ENCODE measurements at places on chromosomes 5 and 9.

DNA sequence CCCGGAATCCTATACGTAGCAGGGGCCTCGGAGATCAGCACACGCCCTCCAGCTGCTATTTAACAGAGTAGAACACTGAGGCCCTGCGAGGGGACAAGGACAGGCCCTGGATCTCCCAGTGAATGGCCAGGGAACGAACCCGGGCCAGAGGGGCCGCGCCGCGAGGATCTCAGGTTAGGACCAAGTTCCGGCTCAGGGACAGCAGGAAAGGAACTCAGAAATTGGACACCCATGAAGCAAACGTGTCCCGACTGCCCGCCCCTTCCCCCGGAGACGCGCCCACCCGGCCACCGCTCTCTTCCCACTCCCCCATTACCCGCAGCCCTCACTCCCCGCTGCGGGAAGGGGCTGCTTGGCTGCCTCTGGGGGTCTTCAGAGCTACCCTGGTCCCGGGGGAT lies 1.0 kb upstream of the FOXE1 start:
- DNase-seq, result no peak

DNA sequence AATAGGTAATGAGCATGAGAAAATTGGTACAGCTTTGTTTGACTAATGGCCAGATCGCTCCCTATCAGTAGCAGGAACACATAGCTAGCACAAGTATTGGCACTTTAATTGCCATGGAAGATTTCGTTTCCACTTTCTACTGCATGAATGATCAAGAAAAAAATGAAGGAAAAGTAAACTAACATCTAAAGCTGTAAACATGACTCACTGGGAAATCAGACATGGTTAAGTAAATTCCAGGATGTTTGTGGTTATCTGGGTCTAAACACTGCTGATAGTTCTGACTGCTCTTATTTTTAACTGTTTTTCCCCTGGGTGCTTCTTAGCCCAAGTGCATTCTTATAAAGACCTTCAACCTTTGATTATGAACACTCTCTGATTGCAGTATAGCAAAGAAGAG lies 388.9 kb downstream of the NR2F1-AS1 start:
- DNase-seq, result no peak

GRCh38 chr5:122846051-122846550 lies 688 bp downstream of the SNX24 start:
- no peak for DNase-seq

- no peak for DNase-seq
These were observed 28.6 kb upstream of the IL13 start for GRCh38 chr5:132629230-132629944.

DNA sequence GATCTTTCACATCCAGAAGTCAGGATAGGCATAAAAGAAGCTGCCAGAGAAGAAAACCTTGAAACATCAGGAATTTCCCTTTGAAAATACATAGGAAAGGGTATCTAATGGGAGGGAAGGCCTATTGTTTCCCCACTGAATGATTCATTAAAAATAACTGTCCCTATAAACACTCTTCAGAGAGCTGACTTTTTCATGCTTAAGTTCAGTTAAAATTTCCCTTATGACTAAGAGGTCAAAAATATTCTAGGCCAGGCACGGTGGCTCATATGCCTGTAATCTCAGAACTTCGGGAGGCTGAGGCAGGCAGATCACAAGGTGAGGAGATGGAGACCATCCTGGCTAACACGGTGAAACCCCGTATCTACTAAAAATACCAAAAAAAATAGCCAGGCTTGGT lies 499.5 kb downstream of the ENC1 start:
- no peak for DNase-seq

DNA sequence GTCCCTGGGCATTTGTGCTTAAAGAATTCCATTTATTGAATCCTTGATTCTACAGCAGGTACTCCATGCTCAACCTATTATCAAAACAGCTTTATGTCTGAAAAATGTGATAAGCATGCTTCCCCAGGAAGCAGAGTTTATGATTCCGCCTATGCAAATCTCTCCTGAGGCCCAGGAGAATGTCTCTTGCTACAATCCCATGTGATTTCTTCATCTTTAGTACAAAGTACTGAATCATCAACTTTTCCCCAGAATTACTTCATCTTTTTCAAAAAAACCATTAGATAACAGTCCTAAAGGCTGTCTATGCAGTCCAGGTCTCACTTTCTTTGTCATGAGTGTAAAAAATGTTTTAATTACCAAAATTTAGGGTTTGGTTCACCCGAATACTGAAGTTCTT lies 130.2 kb upstream of the ADAMTSL1 start:
- no peak for DNase-seq

GRCh38 chr5:17398431-17398830 lies 99.6 kb upstream of the TAF11L2 start:
- DNase-seq, result no peak

DNA sequence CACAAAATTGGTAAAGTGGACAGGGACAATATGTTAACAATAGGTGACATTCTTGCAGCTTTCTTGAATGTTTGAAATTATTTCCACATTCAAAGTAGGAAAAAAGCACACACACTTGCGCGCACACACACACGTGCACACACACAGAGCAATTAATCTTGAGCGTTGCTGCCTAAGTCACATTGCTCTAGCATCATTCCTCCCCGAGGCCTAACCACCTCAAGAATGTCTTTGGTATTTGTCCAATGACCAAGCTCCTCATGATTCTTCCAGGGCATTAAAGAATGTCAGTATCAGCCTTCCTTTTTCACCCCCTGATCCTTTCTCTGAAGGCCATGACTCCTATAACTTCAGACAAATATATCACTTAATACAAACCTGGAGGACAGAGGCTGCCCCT lies 198.1 kb downstream of the NPR3 start:
- DNase-seq, result no peak

DNA sequence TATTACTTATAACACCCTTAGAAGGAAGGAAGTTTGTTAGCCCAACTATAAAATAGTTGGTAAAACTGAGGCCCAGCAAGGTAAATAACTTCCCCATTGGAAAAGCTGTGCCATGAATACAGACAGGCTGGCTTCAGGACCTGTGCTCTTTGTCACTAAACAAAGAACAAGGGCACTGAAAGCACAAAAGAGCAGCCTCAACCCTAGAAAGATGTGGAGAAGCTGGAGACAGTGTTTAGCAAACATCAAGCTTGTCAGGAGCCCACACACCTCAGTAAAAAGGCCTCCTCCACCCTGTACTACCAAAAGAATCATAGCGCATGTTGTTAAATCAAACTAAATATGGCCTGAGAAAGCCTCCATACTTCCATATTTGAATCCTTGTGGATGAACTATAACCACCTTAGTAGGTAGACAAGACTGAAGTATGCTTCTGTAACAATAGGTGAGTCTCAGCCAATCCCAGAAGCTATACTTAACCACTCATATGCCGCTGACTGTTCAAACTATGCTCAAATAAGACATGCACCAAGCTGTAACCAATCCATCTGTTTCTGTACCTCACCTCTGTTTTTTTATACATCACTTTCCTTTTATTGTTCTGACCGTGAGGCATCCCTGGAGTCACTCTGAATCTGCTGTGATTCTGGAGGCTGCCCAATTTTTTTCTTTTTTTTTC lies 18.4 kb upstream of the SCGB3A2 start:
- no peak for DNase-seq

GRCh38 chr5:111076091-111076490 lies 4.6 kb downstream of the TSLP start:
- DNase-seq, result no peak

DNA sequence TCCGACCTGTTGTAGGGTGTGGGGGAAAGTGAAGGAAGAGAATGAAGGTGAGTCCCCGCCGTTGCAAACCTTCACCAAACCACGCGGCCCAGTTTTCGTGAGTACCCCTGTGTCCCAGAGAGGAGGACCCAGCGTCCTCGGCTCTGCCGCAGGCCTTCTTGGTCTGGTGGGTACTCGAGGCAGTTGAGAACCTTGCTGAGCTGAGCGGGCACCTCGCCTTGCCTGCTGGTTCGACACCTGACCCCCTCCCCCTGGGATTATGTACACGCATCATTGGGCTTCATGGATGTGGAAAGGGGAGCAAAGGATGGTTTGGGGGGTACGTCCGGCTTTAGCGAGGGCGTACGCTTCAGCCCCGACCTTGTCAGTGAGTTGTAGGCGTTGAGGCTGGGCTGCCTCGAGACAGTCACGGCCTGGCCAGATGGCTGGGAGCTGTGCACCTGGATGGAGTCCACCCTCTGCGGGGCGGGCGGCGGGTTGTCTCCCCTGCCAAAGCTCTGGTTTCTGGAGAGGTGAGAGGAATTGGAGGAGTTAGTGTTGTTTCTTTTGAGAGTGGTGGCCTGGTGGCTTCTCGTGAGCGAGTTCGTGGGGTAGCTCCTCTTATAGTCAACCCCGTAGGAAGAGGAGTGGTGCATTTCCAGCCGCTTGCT lies 128.1 kb downstream of the SEMA6A start:
- no peak for DNase-seq

GRCh38 chr9:126424511-126424910 lies 97.9 kb downstream of the MVB12B start:
- no peak for DNase-seq

- DNase-seq, result no peak
These were observed 9.2 kb downstream of the GALNT10 start for GRCh38 chr5:154199671-154200220.

GRCh38 chr5:133779828-133780475 lies 167.6 kb upstream of the FSTL4 start:
- no peak for DNase-seq

DNA sequence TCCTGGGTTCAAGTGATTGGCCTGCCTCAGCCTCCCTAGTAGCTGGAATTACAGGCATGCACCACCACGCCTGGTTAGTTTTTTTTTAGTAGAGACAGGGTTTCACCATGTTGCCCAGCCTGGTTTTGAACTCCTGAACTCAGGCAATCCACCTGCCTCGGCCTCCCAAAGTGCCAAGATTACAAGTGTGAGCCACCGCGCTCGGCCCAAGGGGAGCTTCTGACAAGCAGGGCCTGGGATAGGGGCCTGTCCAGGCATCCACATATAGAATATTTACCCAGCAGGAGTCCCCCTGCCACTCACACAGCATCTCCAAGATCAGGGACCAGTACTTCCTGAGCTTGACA lies 10.1 kb downstream of the IRF1 start:
- DNase-seq, result peak; percentile 32

DNA sequence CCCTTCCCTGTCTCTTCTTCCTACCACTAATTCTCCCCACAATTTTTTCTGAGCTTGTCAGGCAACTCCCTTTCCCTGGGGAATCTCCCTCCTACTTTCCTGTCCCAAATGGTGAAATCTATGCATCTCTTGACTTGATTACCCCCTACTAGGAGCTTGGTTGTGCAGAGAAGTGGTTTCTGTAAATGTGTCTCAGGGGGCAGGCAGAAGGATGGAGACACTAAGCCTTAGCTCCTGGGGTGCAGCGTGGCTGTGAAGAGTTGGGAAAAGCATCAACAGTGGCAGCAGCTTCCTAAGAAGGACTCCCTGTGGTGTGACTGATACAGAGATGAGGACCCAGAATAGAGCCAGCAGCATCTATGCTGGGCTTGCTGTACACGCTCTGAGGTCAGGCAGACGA lies 62.3 kb downstream of the NRG2 start:
- DNase-seq, result no peak

DNA sequence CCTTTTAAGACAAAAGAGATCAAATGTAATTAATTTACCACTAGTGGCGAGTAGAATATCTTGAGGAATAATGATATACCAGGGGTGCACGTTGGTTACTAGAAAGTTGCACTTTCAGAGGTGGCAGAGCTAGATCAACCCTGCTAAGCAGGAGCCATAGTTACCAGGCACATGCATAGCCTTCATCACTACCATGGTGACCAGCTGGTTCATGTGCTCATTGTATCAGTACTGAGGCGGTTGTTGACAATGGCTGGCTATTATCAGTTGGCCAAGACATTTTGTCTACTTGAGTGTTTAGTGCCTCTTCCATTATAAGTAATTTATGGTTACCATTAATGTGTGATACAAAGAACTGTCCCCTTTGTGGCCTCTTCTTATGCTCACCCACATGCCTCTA lies 201.2 kb downstream of the FGF10 start:
- DNase-seq, result no peak

DNA sequence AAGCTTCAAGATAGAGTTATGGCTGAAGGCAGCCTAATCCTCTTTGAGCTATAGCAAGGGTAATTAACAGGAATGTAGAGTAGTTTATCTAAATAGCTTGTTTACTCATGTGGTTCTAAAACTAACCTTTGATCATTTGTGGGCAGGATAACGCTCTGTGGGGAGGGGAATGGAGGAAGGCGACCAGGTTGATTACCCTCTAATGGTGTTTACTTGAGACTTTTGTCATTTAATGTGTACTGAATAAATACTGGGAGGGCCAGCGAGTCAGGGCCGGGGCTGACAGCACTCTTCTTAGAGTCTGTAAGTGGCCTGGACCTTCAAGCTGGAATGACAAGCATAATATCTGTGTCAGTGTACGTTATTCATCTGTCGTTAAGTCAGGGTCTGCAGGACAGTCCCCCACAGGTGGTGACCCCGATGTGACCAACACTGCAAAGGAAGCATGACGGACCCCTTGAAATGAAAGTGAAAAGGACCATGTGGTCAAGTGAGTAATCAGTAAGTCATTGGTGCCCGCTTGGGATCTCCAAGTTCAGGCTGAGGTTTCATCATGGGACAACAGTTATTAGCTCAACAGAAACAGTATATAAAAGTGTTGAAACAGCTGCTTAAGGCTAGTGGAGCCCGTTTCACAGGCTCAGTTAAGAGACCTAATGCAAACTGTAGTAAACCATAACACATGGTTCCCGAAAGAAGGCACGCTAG lies 162.6 kb downstream of the CPLANE1 start:
- DNase-seq, result peak; percentile 37

DNA sequence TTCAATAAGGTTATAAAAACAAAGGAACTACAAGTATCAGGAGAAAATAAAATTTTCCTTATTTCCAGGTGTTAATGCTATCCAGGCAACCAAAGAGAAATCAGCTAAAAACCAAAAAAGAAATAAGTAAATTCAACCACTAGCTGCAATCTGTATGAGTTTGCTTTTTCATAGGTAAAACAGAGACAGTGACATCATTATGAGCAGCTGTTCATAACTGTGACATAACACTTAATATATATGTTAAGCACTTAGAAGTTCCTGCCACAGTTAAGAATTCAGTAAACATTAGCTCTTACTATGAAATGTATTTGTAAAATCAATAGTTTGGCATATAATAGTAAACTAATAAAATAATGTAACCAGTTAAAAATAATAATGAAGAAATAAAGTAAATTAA lies 20.9 kb downstream of the P4HA2 start:
- no peak for DNase-seq

DNA sequence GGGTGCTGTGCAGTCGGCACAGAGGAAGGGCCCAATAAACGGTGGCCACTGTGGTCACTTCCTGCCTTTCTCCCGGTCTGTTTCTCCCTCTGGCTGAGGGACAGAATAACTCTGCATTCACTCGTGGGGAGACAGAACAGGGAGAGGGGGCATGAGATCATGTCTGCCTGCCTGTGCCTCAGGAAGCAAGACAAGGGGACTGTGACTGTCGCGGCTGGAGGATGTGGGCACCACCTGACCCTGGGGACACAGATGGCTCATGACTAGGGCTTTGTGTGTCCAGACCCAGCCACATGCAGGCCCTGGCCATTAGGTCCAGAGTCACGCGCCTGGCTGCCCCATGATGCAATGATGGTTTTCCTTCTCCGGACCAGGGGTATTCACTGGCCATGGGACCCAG lies 5.8 kb downstream of the TRUB2 start:
- no peak for DNase-seq

All from mucosa of descending colon (tissue), 3 donors.